ENCODE measurements at places on chromosomes 6 and 20.

DNA sequence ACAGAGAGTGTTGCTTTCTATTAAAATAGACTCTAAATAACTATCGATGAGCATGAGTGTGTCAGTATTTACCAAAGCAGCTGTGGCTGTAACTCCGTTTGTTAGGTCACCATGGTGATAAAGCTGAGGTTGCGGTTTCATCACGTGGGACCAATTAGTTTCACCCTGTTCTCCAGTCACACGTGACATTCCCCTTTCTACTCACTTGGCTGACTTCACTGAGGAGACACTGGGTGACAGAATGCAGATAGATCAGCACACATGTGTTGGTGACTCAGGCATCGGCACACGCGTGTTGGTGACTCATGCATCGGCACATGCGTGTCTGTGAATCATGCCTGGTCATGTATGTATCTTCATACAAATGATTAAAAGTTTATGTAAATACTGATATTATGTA lies 285.4 kb downstream of the THBS2 start:
- no peak for DNase-seq

- DNase-seq: no peak
These were observed 17.8 kb downstream of the SRSF12 start for GRCh38 chr6:89100114-89100513.

DNA sequence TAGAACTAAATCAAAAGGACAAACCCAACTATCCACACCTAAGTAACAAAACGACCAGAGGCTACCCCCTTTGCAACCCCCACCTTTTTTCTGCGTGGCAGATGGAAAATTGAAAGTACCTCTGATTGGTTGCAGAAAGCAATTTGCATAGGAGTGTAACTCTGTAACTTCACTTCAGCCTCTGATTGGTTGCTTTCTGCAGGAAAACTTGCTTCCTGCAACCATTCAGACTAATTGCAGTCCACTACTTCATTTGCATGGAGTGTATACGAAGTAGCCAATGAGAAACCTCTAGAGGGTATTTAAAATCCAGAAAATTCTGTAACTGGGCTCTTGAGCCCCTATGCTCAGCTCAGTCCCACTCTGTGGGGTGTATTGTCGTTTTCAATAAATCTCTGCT lies 129.1 kb upstream of the OLIG3 start:
- no peak for DNase-seq

- DNase-seq: no peak
These were observed 339.6 kb upstream of the CITED2 start for GRCh38 chr6:139713900-139714506.

DNA sequence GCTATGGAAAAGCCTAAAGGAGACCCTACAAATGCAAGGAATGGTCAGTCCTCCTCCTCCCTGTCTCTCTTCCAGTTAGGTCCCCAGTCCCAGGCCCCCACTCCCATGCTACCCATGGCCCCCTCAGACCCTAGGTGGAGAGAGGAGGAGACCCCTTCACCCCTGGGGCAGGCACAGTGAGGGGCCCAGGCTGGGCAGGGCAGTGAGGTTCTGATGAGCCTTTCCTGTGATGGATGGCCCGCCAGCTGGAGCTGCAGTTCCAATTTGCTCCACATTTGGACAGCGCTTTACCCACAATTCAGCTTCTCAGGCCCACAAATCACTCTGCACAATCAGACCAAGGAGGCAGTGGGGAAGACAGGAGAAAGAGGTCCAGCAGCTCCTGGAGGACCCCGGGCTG lies 37.3 kb upstream of the MLN start:
- no peak for DNase-seq

- DNase-seq: no peak
These were observed 42.6 kb downstream of the BMP7 start for GRCh38 chr20:57223648-57224489.

GRCh38 chr20:53021934-53022333 lies 49.8 kb downstream of the TSHZ2 start:
- no peak for DNase-seq

DNA sequence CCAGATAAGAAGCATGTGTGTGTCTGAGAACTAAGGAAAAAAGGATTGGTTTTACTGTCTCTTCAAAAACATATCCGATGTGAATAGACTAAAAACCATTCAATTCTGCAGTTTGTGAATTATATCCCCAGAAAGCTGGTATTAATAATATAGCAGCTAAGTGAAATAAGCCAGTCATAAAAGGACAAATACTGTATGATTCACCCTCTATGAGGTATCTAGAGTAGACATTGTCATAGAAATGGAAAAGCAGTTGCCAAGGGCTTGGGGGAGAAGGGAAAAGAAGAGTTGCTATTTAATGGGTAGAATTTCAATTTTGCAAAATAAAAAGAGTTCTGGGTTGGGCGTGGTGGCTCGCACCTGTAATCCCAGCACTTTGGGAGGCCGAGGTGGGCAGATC lies 137.5 kb downstream of the ATXN1 start:
- no peak for DNase-seq

GRCh38 chr20:52923123-52923937 lies 48.8 kb upstream of the TSHZ2 start:
- peak; percentile 20 for DNase-seq

- DNase-seq: no peak
These were observed 16.8 kb downstream of the TPD52L1 start for GRCh38 chr6:125170376-125170775.

GRCh38 chr6:160788806-160789205 lies 86.8 kb downstream of the PLG start:
- no peak for DNase-seq

Measured in suppressor macrophage treated with lipopolysaccharide for 1 hour (primary cell).